Purkinje cell (primary cell): ENCODE measurements at places on chromosomes 3 and 15. TPM values are rescaled to one million over a fixed set of nuclear protein-coding genes. Genes with fewer than 3 reads are reported as not detected.

The GOLGA6A gene
- not detected in 2 replicates for polyA plus RNA-seq

The GOLGA8J gene
- polyA plus RNA-seq: not detected in 2 replicates

The MYZAP gene
- 3.5 TPM in 1 of 2 replicates, not detected in the other for polyA plus RNA-seq

The DPPA2 gene
- polyA plus RNA-seq: not detected in 2 replicates

The PFN2 gene
- polyA plus RNA-seq: 155 and 177 TPM in 2 replicates

The SSUH2 gene
- 0.15 TPM in 1 of 2 replicates, not detected in the other for polyA plus RNA-seq

The PRTG gene
- 1.3 and 1.7 TPM in 2 replicates for polyA plus RNA-seq

The PLA2G4E gene
- polyA plus RNA-seq: 0.07 and 0.13 TPM in 2 replicates
